ENCODE measurements at places on chromosomes 5 and 9.

- DNase-seq: no peak
Observed at GRCh38 chr9:118809160-118809625, 560.0 kb downstream of the BRINP1 start.

DNA sequence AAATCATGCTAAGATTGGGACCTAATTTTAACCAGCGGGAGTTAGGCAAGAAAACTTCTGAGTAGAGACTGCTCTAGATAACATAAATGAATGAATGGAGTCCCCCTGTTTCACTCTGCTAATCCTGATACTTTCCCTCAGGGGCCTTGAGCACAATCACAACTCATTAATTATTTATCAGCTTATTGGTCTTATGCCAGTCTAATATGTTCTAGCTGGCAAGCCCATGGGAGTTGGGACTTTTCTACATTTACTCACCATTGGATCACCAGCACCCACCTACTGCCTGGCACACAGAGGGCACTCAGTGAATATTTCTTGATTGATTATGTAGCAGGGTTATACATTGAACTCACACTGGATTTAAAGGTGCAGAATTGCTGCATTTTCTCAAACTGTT is 13.5 kb upstream of the TMED7 start:
- DNase-seq: no peak

DNA sequence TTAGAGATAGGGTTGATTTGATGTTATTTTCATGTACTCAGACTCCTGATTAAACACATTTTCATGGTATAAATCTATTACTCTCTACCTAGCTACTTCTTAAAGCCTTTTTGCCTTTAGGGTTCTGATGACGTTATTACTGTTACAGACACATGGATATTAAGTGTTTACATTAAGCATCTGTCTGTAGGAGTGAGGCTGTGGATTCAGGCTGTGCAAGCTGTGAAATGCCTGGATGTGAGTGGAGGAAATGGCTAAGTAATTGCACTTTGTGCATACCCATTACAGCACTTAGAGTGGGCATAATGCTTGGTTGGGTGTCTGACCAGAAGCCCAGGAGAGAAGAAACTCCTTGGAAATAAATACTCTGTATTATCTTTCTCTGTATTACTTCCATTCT is 186.8 kb downstream of the SNX18 start:
- DNase-seq: no peak

DNA sequence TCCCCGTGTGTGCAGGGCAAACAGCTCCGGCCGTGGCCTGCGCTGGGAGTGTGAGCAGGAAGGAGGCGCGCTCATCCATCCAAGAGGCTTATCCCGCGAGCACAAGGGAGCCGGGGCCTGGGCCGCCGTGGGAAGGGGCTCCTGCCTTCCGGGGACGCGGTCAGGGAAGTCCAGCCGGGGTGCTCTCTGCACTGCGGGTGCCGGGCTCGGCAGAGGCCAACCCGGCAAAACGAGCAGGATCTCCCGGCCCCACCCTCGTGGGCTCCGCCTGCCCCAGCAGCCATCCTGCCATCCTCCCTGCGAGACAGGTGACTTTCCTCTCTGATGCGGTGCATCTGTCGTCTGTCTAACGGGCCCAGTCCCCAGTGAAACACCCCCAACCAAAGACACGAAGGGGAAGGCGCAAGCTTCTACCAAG is 244.2 kb downstream of the AUH start:
- no peak for DNase-seq

DNA sequence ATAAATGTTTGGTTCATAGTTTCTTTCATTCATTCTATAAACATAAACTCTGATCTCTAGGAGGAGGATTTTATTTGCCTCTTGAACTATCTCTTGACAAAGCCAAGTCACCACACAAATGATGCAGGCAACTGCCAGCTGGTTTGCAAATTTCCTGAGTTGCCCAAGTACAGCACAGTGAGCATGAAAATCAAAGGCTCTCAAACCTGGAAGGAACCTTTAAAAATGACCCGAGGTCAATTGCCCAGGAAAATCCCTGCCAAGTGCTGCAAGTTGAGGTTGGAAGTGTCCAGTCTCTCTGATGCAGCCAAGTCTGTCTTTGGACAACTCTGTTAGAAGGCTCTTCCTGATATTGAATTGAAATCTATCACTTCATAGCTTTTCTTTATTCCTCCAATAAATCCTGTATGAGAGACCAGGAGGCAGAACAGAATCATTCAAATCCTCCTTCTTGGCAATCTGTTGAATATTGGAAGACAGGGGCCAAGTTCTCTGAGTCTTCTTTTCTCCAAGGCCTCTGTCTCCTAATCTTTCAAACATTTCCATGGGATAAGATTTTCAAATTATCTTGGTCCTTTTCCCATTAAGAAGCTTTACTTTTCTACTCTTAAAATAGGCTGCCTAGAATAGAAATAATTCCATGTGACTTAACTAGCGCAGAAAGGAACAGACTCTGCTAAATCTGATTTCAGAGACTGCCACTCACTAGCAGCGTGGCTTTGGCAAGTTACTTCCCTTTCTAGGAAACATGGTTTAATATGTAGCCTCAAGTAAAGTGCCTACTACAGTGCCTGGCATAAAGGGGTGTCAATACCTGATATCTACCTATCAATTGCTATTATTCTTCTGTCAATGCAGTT is 159.2 kb downstream of the SNX18 start:
- no peak for DNase-seq

DNA sequence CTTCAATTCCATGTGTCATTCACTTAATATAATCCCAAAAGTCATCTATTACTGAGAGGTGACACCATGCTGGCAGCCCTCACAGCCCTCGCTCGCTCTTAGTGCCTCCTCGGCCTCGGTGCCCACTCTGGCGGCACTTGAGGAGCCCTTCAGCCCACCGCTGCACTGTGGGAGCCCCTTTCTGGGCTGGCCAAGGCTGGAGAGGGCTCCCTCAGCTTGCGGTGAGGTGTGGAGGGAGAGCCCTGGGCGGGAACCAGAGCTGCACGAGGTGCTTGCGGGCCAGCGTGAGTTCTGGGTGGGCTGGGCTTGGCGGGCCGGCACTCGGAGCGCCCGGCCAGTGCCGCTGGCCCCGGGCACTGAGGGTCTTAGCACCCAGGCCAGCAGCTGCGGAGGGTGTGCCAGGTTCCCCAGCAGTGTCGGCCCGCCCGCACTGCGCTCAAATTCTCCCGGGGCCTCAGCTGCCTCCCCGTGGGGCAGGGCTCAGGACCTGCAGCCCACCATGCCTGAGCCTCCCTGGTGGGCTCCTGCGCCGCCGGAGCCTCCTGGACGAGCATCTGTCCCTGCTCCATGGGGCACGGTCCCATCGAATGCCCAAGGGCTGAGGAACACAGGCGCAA is 374.1 kb downstream of the ELAVL2 start:
- no peak for DNase-seq

DNA sequence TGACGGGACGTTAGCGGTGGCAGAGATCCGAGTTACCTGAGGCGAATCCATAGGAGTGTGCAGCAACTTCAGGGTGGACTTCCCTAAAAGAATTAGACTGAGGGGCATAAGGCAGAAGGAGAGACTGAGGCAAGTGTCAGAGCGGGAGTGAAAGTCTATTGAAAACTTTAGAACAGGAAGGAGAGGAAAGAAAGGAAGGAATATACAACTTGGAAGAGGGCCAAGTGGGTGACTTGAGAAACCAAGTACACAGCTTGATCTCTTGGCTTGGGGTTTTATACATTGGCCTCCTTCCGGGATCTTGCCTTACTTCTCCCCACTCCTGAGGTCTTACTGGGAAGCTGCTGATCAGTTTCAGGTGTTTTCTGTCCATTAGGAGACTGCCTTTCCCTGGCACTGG is 84.9 kb downstream of the SNX18 start:
- no peak for DNase-seq

GRCh38 chr9:124771867-124772679 is 962 bp upstream of the NR6A1 start:
- DNase-seq: no peak

DNA sequence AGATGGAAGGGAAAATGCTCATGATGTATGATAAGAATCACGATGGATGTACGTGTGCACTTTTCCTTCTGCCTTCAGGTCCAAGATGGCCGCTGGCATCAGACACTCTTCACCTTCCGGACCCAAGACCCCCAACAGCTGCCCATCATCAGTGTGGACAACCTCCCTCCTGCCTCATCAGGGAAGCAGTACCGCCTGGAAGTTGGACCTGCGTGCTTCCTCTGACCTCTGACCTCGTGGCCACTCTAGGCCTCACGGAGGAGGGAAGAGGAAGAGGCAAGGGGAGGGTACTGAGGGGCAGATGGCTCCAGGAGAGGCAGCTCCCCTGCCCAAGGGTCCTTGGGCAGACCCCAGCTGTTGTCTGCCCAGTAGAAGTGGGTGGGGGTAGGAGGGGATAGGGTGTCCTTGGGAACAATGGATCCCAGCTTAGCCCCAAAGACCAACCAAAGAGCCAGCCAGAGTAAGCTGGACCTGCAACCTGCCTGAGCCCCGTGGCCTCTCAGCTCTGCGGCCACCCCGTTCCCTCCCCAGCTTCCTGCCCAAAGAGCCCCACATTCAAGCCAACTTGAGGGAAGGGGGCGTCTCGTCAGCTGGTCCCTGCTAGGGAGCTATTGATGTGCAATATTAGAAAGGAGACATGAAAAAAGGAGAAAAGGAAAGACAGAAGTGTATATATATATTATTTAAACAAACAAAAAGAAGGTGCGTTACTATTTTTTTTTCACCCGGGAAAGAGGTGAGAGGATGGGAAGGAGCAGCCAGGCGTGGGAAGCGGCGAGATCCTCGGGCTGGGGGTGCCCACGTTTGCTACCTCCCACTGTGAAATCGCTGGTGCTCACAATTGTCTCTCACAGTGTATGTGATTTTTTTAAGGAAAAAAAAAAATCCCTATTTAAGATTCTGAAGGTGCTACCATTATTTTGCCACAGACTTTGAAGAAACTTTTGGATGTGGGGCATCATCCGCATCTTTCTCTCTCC is 12.1 kb upstream of the ORM1 start:
- no peak for DNase-seq

GRCh38 chr9:88987661-88988060 is 3.6 kb upstream of the S1PR3 start:
- DNase-seq: no peak

GRCh38 chr9:112043423-112043822 is 131.7 kb downstream of the SUSD1 start:
- no peak for DNase-seq

DNA sequence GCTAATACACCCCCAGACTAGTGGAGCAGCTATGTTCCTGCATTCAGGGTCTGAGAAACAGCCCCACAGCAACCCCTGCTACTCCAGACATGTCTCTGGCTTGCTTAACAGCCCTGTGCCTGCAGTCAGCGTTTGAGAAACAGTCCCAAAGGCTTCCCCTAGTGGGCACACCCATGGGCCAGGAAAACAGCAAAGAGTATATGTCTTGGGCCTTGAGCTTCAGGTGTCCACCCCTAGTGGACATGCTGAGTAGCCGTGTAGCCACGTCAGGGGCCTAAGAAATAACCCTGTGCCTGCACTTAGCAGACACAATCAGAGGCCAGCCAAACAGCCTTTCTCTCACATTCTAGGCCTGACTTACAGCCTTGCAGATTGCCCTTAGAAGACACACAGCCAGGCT is 698.6 kb downstream of the PTPRD start:
- DNase-seq: no peak

- no peak for DNase-seq
Observed at GRCh38 chr5:36153726-36154125, 1.8 kb downstream of the SKP2 start.

All from BJ (cell line).